CD4-positive, alpha-beta T cell treated with Interleukin-2 at 100 ng/mL for 4 hours (primary cell): ENCODE measurements at places on chromosomes 1 and 21.

DNA sequence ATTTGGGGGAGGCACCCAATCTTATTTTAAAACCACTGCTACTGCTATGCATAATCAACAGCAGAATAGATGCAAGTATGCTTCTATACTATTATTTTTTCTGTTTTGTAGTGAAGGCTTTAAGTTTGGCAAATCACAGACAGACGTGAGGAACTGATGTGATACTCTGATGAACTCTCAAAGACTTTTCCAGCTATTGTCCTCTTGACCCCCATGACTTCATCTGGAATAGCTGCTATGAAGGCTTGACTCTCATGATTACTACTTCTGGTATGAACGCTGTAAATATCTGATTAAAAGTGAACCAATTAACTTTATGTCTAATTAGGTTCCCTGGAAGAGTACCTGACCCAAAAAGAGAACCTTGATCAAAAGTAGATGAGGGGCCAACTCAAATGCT lies 49.1 kb downstream of the EYA3 start:
- no peak for DNase-seq

- no peak for DNase-seq
These were observed 58.1 kb downstream of the CAPZB start for GRCh38 chr1:19427087-19427781.

GRCh38 chr1:156106624-156107488 lies 7.7 kb upstream of the LMNA start:
- no peak for DNase-seq

DNA sequence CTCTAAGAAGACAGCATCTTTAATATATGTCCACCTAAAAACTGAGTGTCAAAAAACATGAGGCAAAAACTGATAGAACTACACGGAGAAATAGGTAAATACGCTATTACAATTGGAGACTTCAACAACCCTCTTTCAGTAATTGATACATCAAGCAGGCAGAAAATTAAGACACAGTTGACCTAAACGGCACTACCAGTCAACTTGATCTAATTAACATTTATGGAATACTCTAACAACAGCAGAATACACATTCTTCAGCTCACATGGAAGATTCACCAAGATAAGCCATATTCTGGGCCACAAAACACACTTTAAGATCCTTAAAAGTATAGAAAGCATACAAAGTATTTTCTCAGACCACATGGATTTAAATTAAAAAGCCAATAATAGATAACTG lies 137.6 kb downstream of the CLIC6 start:
- no peak for DNase-seq

DNA sequence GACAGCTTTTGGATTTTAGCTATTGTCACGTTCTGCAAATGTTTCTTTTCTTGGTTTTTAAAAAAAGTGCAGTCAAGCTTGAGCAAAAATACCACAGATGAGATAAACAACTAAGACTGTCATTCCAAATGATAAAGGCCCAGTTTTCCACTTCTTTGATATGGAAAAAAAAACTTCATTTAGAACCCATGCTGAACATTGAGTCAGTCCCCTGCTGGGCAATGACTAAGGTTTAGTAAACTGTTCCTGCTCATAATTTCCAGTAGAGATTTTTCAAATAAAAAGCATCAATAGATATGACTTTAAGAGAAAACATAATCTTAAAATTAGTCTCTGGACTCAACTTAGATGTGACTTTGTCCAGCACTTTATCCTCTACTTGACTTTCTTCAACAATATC lies 167.9 kb upstream of the C8B start:
- DNase-seq: no peak
